ENCODE measurements at places on chromosomes 4 and X.

DNA sequence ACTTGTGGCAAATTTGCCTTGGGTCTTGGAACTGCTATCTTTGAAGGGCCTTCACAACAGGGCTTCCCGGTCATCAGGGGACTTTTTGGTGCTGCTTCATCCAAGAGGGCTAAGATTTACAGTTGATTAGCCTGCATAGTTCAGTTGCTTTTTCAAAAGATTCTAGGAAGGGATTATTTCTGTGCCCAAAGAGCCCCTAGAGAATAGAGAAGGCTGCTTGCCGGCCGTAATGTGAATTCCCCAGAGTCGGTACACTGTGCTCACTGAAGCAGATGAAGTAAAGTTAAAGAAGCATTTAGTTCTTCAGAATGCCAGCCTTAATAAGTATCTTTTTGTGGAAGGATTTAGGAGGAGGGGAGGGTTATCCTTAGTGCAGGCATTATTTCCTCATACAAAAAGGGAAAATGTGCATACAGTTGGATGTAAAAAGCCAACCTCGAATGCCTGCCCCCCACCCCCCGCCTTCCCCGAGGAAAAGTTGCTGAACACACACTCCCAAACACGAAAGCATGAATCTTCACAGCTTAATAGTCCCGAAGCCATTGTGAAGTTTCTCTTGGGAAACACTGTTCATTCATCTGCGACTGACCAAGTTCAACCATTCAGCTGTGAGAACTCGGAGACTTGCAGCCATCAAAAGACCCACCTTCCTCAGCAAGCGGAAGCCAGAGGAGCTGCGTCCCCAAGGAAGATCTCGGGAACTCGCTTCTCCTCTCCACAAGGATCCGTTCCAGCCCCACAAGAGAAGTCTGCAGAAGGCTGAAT lies 47.6 kb downstream of the ANOS1 start:
- DNase-seq = no peak

DNA sequence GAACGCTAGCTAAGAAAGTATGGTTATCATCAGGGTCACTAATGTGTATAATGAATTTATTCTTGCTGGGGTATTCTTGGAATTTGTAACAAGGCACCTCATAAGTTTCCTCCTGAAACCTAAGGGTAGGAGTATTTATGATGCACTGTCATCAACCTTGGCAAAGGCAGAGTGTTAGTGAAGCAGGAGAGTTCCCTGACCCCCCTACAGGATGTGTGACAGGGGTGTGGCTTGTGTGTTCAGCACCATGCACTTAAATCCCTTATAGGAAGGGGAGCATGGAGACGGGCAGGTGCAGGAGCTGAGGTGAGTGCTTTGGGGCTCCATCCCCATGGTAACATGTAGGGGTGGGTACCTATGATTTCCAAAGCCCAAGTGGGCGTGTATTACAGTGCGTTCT lies 237.7 kb downstream of the GALNTL6 start:
- DNase-seq = no peak

DNA sequence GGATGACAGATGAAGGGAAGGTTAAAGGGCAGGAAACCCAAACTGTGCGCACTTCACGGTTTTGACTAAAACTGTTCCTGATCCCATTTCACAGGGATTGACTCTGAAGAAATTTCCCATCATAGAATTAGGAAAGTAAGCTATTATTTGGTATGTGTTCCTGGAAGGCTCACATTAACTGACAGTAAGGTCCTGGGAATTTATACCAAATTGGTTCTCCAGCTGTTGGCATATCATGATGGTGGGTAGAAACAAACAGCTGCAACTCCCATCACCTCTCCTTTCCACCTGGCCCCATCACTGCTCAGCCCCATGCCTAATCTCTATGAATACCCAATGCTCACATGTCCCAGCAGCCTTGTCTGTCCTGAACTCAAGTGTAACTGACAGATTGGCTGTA lies 121.2 kb downstream of the GPC3 start:
- no peak for DNase-seq

DNA sequence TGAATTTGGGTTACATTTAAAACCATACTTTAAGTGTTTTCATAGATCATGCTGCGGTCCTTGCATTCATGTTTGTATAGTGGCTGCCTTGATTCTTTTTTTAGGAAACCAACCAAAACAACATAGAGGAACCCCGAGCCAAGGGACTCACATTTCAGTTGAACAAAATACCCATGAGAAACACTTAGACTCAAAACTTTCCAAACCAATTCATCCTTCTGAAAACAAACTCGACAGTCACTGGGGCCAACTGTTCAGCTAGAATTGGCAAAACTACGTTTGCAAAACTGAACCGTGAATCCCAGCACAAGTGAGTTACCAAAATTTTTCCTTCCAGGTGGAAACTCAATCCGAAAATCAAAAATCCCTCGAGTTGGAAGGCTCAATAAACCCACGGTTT lies 1.4 kb downstream of the ADGRA3 start:
- DNase-seq = peak; percentile 39

DNA sequence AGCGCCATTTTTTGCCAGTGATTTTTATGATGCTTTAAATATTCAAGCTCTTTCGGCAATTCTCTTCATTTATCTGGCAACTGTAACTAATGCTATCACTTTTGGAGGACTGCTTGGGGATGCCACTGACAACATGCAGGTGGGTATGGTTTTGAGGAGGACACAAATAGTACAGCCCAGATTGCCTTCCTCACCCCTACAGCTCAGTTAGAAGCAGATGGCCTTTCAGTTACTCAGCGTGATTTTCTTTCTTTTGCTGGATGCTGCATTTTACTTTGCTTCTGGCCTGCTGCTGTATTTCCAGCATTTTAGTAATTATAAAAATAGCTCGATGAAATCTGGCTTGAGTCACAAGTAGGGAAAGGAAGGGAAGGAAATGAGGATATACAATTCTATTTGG lies 114.7 kb downstream of the SLC4A4 start:
- no peak for DNase-seq

- no peak for DNase-seq
Measured at GRCh38 chr4:132384709-132385108, 764.4 kb upstream of the PCDH10 start.

DNA sequence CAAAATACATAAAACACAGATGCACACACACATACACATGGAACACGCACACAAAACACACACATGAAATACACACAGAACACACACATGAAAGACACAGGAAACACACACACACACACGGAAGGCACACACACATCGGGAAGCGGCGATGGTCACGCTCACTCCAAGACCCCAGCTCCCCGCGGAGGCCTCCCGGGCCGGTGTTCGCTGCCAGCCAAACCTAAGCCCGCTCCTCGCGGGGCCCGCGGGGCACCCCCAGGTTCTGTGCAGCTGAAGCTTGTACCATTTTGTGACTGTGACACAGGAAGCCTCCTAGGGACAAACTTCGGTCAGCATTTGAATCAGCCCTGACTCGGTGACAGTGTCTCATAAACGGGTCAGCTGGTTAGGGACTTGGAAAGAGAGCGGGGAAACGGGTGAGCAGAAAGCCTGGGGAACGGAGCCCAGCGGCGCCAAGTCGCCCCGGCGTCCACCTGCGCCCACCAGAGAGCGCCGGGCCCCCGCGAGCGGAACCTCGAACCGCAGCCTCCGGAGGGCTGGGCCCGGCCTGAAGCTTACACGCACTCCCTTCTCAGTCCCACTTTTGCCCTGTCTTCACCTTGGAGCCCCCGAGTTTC lies 32.1 kb downstream of the F11 start:
- DNase-seq = no peak

GRCh38 chr4:186105647-186106321 lies 1.3 kb downstream of the FAM149A start:
- no peak for DNase-seq

GRCh38 chr4:152640058-152640921 lies 39.5 kb downstream of the TMEM154 start:
- DNase-seq = no peak

Measured in astrocyte of the cerebellum (primary cell).